Aorta (tissue), 5 donors: ENCODE measurements at places on chromosomes 5 and 9. TPM values are rescaled to one million over a fixed set of nuclear protein-coding genes. Genes with fewer than 3 reads are reported as not detected.

Gene RAD17
- 18.0 TPM for total RNA-seq

Gene IL3
- not detected for total RNA-seq

DNA sequence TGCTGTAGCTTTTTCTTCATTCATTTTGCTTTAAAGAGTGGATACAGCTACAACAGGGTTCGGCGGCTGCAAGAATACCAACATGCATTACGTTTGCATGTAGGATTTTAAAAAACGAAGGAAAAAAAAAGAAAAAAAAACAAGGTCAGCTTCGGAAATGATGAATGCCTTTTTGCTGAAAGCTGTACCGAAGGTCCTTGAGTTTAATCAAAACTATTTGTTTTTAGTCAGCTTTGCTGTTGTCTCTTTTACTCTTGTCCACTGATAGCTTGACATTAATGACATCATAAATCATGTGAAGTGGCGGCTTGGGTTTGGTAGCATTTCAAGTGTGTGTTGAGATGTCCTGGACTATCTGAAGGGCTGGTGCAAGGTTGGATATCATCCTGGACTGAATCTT is 779.1 kb downstream of the NR2F1-AS1 start:
- no peaks in the 10 kb centered on the region for H3K27me3 ChIP-seq
- H3K4me1 ChIP-seq = no peaks in the 10 kb centered on the region
- no peak for DNase-seq
- H3K27ac ChIP-seq = no peak overlapping the region

GRCh38 chr5:123035360-123035917 is 1.1 kb downstream of the PPIC start:
- DNase-seq = peak; percentile 86
- peak overlapping the region; percentile 82 for H3K27ac ChIP-seq
- H3K4me1 ChIP-seq = no peaks in the 10 kb centered on the region
- H3K36me3 ChIP-seq = no peaks in the 10 kb centered on the region
- peak overlapping the region; percentile 92 for H3K4me3 ChIP-seq
- H3K27me3 ChIP-seq = no peaks in the 10 kb centered on the region

Gene AIF1L
- total RNA-seq = 38.1 TPM

DNA sequence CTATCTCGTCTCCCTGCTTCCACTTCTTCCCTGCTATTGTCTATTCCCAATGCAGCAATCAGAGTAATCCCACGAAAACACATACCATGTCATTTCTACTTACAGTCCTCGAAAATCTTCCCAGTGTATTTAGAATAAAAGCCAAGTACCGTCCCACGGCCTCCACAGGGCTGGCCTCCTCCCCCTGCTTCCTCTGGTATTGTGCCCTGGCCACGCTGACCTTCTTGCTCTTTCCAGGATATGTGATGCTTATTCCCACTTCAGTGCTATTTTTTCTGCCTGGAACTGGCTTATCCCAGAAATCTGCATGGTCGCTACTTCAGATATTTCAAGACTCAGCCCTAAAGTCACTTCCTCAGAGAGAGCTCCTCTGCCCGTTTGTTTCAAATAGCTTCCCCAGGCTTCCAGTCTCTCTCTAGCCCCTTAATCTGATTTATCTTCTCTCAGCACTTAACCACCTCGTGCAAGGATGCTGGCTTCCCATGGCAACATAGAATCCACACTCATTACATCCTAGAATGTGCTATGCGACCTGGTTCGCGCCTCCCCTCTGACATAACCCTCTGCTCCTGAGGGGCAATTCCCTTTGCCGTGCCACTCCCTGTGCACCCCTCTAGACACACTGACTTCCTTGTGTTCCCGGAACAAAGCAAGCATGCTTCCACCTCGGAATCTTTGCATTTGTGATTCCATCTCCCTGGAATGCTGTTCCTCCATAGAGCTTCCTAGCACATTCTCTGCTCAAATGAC is 365.9 kb downstream of the ZSWIM6 start:
- H3K27ac ChIP-seq = no peak overlapping the region
- no peaks in the 10 kb centered on the region for H3K27me3 ChIP-seq
- no peaks in the 10 kb centered on the region for H3K36me3 ChIP-seq
- H3K4me3 ChIP-seq = no peak overlapping the region

Gene ZBTB26
- total RNA-seq = 5.8 TPM

DNA sequence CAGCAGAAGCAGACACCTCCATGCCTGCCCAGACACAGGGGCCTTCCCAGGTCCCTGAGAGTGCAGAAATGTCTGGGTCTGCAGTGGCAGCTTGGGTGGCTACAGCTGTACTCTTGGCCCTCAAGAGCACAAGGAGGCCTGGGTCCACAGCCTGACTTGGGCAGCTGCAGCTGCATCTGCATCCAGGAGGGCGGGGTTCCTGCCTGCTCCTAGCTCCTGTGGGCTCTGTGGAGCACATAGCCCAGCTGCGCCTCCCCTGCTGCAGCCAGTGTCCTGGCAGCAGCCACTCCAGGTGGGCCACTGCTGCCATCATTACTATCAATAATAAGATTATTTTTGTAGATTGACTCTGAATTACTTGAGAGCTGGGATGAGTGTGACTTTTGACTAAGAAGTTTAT is 162.0 kb upstream of the PTCH1 start:
- no peak overlapping the region for H3K27ac ChIP-seq
- no peaks in the 10 kb centered on the region for H3K4me1 ChIP-seq
- no peak for DNase-seq

DNA sequence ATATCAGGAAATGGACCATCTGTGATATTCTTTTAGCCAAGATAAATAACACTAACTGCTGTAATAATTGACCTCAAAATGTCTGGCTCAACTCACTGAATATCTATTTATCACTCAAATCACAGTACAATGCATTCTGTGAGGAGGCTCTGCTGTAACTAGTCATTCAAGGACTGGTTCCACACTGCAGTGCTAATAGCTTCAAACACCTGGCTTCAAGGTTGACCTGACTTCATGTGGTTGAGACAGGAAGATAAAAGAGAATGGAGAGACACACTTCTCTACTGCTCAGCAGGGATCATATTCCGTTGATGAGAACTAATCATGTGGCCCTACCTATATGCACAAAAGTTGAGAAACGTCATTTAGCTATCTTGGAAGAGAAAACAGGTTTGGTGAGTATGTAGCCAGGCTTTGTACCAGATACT is 3.4 kb upstream of the RHOBTB3 start:
- H3K27me3 ChIP-seq = no peaks in the 10 kb centered on the region
- H3K36me3 ChIP-seq = no peaks in the 10 kb centered on the region
- no peak overlapping the region for H3K27ac ChIP-seq
- no peaks in the 10 kb centered on the region for H3K4me1 ChIP-seq
- DNase-seq = no peak

Gene P4HA2
- 68.1 TPM for total RNA-seq

DNA sequence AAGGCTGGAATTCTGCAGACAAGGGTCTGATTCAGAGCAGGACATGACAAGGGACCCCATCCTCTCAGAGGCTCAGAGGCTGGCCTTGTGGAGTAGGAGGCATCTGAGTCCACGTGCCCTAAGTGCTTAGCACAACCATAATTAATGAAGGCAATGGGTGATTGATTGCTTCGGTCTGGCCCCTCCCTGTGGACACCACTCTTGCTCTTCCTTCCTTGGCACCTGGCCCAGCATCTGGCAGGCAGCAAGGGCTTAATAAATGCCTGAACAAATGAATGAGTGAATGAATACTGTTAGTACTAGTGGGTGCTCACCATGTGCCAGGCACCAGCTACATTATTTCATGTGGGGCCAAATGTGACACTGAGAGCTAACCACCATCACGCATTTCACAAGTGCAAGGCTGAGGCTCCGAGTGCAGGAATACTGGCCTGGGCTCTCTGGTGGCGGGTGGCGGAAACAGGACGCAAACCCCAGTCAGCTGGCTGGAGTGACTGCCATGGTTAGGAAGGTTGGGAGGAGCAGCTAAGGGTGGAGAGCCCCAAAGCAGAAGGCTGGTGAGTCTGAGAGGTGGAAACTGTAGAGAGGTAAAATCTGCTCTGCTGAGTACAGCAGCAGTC is 53.6 kb downstream of the ASS1 start:
- DNase-seq = no peak
- H3K4me1 ChIP-seq = no peaks in the 10 kb centered on the region
- H3K36me3 ChIP-seq = peaks cover 2% of the 10 kb centered on the region
- no peaks in the 10 kb centered on the region for H3K27me3 ChIP-seq

- no peaks in the 10 kb centered on the region for H3K27me3 ChIP-seq
- no peak overlapping the region for H3K4me3 ChIP-seq
- DNase-seq = no peak
- no peaks in the 10 kb centered on the region for H3K4me1 ChIP-seq
- H3K36me3 ChIP-seq = no peaks in the 10 kb centered on the region
- H3K27ac ChIP-seq = no peak overlapping the region
Measured at GRCh38 chr5:137316346-137316736, 182.8 kb downstream of the SPOCK1 start.

DNA sequence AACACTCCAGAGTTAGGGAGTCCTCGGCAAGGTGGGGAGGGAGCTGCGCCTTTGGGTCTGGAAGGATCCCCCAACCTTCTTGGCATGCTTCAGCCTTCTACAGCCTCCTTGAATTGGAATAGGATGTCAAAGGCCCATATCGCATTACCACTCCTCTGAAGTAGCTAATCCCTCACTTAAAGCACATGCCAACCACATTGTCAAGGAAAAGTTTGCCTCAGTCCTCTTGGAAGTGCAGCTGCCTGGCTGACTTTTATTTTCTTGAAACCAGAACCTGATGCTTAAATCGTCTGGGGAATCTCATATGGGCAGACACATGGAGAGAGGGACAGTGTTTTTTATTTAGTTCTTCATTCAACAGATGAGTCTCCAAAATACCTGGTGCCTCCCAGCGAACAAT is 14.5 kb downstream of the CXCL14 start:
- H3K27me3 ChIP-seq = no peaks in the 10 kb centered on the region

Gene SGCD
- 129 TPM for total RNA-seq

DNA sequence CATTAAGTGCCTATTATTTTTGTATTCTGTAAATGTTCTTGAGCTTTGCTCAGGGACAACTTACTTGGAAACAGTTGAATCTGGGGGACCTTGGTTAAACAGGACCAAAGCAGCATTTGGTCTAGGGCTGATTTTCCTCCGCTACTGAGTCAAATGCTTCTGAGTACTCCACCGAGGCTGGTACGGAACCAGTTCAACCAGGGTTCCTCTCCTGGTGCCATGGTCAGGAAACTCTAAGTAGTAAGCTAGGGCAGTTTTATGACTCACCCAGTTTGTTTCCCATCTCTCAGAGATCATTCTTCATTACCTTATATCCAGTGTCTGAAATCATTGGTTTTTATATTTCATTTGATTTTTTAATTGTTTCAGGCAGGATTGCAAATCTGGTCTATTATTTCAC is 111.9 kb upstream of the TNFAIP8 start:
- H3K27ac ChIP-seq = no peak overlapping the region
- peaks cover 3% of the 10 kb centered on the region for H3K36me3 ChIP-seq
- H3K27me3 ChIP-seq = no peaks in the 10 kb centered on the region

GRCh38 chr9:35792024-35792813 is 828 bp downstream of the NPR2 start:
- H3K27me3 ChIP-seq = no peaks in the 10 kb centered on the region
- no peaks in the 10 kb centered on the region for H3K4me1 ChIP-seq
- H3K36me3 ChIP-seq = no peaks in the 10 kb centered on the region

Gene GPR151
- not detected for total RNA-seq

Gene LHX3
- not detected for total RNA-seq

- DNase-seq = no peak
- no peaks in the 10 kb centered on the region for H3K36me3 ChIP-seq
- no peaks in the 10 kb centered on the region for H3K27me3 ChIP-seq
Measured at GRCh38 chr5:98904780-98905179, 24.0 kb downstream of the CHD1 start.

- peak overlapping the region; percentile 14 for H3K27ac ChIP-seq
- H3K4me1 ChIP-seq = peaks cover 1% of the 10 kb centered on the region
- no peak for DNase-seq
- H3K4me3 ChIP-seq = no peak overlapping the region
Measured at GRCh38 chr9:36194326-36195000, 3.7 kb downstream of the CLTA start.

DNA sequence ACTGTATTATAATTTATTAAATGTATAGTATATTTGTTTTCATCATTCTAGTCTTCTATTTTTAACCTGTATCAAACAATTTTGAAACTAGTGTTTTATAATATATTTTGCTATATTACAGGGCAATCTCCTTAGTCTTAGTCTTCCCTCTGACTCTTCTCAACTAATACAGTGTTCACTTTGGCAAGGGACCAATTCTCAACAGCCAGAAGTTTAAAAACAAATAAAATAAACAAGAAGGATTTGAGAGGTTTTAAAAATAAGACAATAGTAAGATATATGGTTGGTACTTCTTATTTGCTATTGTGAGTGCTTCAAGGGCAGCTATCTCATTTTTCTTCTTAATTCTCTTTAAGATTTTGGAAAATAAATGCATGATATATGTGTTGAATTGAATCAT is 167.2 kb downstream of the RAB3C start:
- no peak for DNase-seq
- H3K27ac ChIP-seq = no peak overlapping the region
- H3K4me3 ChIP-seq = no peak overlapping the region
- no peaks in the 10 kb centered on the region for H3K4me1 ChIP-seq

Gene CDH12
- not detected for total RNA-seq

DNA sequence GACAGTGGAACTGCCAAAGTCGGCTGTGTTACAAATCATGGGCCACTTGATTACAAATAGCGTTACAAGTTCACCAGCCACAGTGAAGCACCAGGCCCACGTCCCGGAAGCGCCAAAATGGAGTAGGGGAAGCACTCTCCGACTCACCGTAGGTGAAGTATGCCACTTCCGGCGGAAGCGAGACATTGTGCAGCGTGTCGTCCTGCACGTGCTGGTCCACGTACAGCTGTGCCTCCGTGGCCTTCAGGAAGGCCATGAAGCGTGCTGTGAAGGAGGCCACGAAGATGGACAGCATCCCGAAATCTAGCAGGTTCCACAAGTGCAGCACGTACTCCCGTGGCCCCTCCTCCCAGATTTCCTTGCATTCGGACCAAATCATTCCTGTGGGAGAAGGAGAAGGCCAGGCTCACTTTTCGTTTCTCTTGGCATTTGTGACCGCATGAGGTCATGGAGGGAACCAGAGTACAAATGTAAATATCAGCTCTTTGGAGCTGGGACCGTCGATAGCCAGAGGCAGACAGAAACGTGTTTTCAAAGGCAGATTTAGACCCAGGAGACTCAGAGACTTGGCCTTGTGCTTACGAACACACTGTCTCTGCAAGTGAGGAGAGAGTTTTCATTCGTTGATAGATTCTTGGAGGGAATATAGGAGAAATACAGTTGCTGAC is 58.7 kb upstream of the SMIM32 start:
- no peak overlapping the region for H3K27ac ChIP-seq
- no peaks in the 10 kb centered on the region for H3K36me3 ChIP-seq
- no peak overlapping the region for H3K4me3 ChIP-seq
- no peaks in the 10 kb centered on the region for H3K27me3 ChIP-seq

DNA sequence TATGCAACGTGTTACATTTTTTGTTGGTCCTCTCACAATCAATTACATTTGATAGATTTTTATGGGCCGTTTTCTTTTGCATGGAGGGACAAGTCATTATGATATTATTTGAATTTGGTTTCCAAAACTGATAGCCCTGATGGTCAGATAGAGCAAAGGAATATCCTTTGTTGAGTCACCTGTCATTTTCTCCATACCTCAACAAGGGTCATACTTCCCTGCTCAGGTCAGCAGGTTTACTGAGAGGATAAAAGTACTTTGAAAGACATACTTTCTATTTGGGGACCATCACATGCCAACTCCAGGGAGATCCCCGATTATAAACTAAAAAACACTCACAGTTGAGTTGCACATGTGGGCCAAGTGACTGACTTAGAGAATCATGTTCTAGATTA is 132.9 kb downstream of the SUSD1 start:
- DNase-seq = no peak
- H3K27ac ChIP-seq = no peak overlapping the region
- no peaks in the 10 kb centered on the region for H3K36me3 ChIP-seq

Gene DIRAS2
- not detected for total RNA-seq

Gene CCL27
- not detected for total RNA-seq

GRCh38 chr9:27367921-27368315 is 71.0 kb upstream of the EQTN start:
- H3K36me3 ChIP-seq = no peaks in the 10 kb centered on the region
- no peak overlapping the region for H3K4me3 ChIP-seq
- peaks cover 10% of the 10 kb centered on the region for H3K4me1 ChIP-seq
- DNase-seq = no peak
- no peaks in the 10 kb centered on the region for H3K27me3 ChIP-seq
- no peak overlapping the region for H3K27ac ChIP-seq
